ENCODE measurements at places on chromosomes 3 and 15.

- DNase-seq, result no peak
These were observed 38.8 kb downstream of the HACL1 start for GRCh38 chr3:15562560-15562959.

DNA sequence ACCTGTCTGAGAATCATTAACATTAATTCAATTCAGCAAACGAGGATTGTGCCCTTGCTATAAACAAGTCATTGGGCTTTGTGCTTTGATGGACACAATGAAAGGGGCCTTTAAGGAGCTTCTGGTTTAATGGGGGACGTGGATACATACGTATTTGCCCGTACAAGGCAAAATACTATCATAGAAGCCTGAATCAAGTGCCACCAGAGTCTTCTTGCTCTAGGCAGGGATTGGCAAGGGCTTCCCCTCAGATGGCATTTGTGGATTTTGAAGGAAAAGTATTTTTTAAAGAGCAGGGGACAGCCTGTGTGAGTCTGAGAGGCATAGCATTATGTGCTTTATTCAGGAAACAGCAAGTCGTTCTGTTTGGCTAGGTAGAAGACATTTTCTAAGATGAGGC, 83.7 kb upstream of the NEDD4 start:
- DNase-seq, result no peak

- DNase-seq, result no peak
These were observed 61.8 kb downstream of the ATP11B start for GRCh38 chr3:182855076-182855475.

- no peak for DNase-seq
These were observed 129.6 kb downstream of the CTNNB1 start for GRCh38 chr3:41328926-41329325.

DNA sequence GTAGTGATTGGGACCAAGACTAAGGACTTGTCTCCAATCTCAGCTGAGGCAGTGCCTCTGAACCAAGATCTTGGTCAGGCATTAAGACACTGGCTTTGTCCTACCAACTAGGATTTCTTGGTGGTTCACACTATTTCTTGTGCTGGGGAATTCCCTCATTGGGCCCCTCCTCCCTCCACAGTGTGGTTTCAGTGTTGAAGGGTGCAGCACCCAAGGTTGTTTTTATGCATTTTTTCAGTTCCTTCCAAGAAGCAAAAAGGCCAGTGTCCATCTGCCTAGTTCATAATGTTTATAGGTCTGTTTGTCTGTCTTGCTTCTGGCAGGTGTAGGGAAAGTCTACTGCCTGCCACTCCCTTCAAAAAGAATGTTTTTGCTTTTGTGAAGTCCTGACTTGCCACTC, 10.6 kb upstream of the ITPKA start:
- no peak for DNase-seq

GRCh38 chr3:133994166-133994890, 35.4 kb downstream of the SLCO2A1 start:
- DNase-seq, result no peak

- DNase-seq, result peak; percentile 0
These were observed 112.5 kb downstream of the ADAMTS9 start for GRCh38 chr3:64575211-64575844.

DNA sequence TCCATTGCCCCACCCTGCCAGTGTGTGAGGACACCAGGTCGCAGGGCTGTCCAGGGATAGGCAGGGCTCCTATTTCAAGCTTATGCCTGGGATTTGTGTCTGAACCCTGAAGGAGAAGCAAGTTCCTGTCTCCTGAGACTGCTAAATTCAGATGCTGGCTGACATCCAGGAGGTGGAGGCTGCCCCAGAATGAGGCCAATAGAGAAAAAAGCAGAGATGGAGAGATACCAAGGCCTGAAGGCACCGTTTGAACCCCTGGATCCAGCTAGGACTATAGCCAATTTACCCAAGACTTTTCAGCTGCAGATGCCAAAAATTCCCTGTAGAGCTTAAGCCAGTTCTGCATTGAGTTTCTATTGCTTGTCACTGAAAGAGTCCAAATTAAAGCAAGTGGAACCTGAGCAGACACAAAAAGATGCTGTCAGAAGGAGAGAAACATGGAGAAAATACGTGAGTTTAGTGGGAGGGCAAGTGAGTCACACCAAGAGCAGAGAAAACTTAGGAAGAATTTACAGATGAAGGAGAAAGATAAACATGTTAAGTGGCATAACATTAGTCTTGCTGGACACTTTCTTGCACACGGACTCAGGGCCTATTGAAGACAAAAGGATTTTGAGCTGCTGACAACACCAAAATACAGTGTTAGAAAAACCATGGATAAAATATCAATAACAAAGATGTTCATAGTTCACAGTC, 148.6 kb downstream of the CNTN3 start:
- DNase-seq, result no peak

- no peak for DNase-seq
These were observed 369.6 kb upstream of the AZI2 start for GRCh38 chr3:28718074-28718849.

- peak; percentile 86 for DNase-seq
These were observed 19.5 kb downstream of the BMF start for GRCh38 chr15:40088929-40089755.

- no peak for DNase-seq
These were observed 10.3 kb downstream of the EID1 start for GRCh38 chr15:48888191-48888590.

- no peak for DNase-seq
These were observed 194.8 kb downstream of the XXYLT1 start for GRCh38 chr3:195075941-195076875.

DNA sequence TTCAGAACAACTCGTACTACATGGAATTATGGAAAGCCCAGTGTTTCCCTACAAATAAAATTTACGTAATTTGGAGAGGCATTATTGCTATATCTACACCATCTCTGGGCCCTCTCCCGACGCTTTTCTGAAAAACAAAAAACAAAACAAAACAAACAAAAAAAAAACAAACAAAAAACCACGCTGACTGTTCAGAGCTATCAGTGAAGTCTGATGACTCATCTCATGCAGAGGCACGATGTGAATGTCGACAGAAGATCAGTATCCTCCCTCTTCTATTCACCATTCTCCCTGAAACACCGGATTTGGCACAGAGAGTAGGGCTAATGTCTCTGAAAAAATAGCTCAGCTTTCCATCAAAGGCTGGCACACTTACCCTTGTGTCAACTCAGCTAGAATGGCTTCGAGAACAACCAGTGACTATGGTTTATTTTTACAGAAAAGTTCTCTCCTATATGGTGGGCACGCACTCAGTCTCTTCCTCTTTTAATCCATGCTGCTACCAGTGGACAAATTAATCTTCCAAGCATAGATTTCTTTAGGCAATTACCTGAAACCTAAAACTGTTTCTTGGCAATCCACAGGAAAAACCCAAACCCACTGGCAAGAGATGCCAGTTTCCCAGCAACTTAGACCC, 1.5 kb downstream of the CRBN start:
- DNase-seq, result peak; percentile 34

DNA sequence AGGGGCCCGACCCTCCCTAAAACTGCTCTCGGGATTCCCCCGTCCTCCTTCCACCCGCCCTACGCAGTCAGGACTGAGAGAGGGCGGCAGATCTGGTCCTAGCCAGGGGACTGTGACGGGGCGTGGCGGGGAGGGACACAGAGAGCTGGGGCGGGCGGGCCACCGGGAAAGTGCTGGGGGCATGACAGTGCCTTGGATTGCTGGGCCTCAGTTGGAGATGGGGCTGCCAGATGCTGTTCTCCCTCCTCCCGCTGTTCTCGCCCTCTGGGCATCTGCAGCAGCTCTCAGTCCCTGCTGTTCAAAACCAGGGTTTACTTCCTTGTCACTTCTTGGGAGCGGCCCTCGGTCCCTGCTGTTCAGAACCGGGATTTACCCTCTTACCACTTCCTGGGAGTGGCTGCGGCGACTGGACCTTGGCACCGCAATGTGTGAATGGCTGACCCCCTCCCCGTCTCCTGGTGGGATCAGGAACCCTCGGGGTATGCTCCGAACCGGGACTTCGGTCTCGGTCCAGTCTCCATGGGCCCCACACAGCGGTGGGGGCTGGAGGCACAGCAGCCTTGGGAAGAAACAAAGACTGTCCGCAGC, 1.8 kb upstream of the RPP25 start:
- DNase-seq, result no peak

GRCh38 chr3:13299531-13300155, 120.5 kb downstream of the NUP210 start:
- no peak for DNase-seq

DNA sequence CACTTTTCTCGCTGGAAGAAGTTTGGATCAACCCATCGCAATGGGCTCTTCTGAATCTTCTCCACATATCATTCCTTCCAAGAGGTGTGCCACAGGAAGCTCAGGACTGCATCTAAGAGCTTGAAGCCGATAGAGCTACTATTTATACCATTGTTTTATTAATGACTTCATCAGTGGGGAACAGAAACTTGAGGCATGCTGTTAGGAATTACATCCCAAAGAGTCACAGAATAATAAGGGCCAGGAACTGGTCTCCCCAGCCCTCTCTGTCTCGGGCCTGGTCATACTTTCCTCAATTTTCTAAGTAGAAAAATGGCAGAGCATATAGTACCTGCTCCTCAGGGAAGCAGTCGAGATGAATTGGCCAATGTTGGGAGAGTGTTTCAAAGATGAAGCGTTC, 16.9 kb upstream of the C15orf61 start:
- no peak for DNase-seq

DNA sequence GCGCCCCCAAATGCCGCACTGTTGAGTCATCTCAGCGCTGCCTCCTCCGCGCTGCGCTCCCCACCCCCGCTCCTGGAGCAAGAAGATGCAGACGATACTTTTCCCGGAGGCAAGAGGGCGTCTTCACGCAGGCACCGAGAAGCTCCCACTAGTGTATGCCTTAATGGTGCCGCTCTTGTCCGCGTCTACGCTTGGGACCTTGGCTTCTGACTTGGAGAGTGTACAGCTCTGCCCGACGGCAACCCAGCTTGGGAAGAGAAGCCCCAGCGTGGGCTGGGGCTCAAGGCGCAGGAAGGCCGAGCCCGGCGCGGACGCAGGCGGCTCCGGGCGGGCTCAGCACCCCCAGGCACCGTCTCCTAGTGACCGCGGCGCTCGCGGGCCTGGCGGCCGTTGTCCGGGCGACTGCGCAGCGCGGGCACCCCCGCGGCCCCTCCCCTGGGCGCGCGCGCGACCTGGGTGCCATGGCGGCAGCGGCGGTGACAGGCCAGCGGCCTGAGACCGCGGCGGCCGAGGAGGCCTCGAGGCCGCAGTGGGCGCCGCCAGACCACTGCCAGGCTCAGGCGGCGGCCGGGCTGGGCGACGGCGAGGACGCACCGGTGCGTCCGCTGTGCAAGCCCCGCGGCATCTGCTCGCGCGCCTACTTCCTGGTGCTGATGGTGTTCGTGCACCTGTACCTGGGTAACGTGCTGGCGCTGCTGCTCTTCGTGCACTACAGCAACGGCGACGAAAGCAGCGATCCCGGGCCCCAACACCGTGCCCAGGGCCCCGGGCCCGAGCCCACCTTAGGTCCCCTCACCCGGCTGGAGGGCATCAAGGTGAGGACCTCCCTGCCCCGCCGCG, at the start of gene P4HTM:
Gene P4HTM, plus strand, starts transcription at position 446 of the 840 bp plus-strand sequence. Its CDS starts 16 bp downstream, at position 462.
- peak; percentile 85 for DNase-seq

DNA sequence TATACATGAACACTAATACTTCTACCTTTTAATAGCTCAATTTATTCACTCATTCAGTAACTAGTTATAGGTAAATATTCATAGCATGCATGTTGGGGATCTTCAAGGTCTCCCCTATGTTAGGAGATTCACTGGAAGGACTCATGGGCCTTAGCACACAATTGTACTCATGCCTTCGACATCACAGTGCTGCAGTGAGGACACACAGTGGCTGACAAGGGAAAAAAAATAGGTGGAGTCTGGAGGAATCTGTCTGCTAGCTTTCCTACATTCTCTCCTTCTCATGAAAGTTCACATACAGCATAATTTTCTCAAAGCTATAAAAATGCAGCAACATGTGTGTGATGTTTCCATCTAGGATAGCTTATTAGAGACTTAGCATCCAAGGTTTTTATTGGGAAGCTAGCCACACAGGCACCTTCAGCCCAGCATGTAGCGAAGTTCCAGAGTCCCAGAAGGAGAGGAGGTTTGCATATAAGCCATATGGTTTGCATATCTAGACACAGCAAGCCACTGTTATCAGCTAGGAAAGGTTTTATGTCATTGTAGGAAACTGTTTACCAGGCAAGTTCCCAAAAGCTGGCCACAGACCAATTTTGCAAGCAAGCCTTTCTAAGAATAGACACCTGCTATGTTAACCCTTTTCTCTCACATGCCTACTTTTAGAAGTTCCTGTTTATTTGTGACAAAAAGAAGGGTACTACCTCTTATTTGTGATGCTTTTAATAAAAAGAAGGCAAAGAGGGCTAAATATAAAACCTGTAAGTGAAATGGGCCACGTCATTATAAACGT, 46.4 kb downstream of the MORC1 start:
- peak; percentile 86 for DNase-seq

- DNase-seq, result no peak
These were observed 40.2 kb upstream of the LPP start for GRCh38 chr3:188113756-188114155.

DNA sequence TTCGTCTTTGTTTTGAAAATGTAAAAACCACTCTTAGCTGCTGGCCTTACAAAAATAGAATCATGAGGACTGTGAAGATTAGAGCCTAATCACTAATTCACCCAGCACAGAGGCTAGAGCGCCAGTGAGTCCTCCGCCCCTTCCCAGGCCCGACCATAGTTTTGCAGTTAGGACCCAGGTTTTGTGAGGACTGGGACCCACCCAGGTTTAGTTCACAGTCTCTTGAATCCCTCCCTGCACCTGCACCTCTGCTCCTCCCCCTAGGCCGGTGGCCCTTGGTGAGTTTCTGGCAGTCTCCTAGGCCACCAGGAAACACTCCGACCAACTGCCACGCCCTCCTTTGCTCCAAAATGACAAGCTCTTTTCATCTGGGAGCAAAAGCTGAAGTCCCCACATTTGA, 136.0 kb upstream of the CCDC54 start:
- peak; percentile 66 for DNase-seq

GRCh38 chr3:4943549-4943948, 35.7 kb upstream of the BHLHE40 start:
- no peak for DNase-seq

DNA sequence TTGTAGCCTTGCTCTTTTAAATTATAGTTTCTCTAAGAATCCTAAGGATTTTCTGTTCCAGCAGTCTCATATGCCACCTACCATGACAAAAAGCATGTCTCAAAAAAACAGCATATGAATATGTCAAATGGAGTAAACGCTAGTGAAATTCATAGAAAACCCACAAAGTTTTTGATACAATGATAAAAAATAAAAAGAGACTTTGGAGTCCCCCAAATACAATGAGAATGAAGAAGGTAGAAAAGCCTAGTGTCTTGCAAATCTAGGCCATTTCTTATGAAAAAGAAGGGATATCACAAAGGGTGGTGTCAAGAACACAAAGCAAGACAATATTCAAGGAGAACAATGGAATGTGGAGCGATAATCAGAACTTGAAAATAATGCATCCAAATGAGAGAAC, 668.5 kb downstream of the PLOD2 start:
- DNase-seq, result no peak

- no peak for DNase-seq
These were observed 137.1 kb downstream of the CBLB start for GRCh38 chr3:105731686-105732085.

GRCh38 chr3:112651516-112651915, 10.6 kb upstream of the CCDC80 start:
- no peak for DNase-seq

GRCh38 chr3:106247902-106248684, 379.3 kb upstream of the CBLB start:
- no peak for DNase-seq

Measured in OCI-M1 (cell line).